Stomach (tissue), 19 donors: ENCODE measurements at places on chromosomes 1 and 21. TPM values are rescaled to one million over a fixed set of nuclear protein-coding genes. Genes with fewer than 3 reads are reported as not detected.

DNA sequence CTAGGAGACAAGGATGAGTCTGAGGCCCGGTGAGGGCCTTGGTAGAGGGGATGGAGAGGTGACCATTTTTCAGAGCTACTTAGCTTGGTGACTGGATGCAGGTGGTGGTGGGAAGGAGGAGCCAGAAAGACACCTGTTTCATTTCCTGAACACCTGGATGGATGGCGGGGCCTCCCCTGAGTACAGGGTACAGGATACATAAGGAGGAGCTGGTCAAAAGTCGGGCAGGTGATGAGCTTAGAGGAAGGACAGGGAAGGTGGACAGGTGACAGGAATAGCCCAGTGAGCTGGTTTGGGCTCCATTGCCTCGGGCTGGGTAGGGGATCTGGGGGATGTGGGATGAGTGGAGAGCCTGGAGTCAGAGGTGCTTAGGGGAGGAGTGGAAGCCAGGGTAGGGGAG lies 6.3 kb downstream of the FAAH start:
- DNase-seq: no peak

DNA sequence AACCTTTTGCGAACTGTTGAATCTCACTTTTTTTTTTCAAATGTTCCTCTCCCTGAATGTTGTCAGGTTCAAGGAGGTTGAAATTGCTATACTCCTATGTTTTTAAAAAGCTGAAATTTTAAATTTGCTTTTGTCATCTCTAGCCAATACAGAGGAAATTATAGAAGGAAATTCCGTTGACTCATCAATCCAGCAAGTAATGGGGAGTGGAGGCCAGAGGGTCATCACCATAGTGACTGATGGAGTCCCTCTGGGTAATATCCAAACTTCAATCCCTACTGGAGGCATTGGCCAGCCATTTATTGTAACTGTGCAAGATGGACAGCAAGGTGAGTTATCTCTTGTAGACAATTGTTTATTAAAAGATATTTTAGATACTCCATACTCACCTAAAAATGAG lies 36.3 kb downstream of the GABPB2 start:
- no peak for DNase-seq

DNA sequence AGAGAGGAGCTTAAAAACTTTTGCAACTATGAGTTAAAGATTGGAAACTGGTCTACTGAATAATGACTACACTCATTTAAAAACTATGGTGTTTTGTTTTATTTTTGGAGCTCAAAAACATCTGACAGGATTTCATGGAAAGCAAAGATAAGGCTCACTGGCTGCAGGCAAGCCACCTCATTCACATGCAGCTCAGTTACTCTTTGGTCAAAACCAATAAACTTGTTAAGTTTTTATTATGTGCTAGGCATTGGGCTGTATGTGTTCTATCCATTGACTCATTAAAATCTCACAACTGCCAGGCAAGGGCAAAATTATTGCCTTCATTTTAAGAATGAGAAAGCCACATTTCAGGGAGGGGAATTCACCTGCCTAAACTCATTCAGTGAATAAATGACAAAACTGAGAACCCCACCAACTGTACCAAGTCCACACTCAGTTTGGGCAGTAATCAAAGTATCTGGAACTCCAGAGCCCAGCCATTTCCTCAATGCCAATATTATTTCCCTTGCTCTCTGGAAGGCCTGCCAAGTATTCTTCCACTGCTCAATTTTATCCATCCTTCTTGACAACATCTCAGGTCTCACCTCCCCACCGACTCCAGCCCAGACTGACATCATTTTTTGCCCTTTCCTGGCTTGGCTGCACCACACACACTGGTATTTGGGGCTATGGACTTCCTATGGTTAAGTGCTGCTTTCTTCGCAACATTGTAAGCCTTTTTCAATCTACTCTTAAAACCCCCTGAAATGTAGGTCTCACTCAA lies 401.1 kb upstream of the NFIA start:
- DNase-seq: no peak

- DNase-seq: peak; percentile 43
These were observed 239.9 kb upstream of the IRF2BP2 start for GRCh38 chr1:234849832-234850231.

DTL gene
- total RNA-seq: not detected

GRCh38 chr1:162131400-162132321 lies 62.2 kb downstream of the NOS1AP start:
- no peak for DNase-seq

DNA sequence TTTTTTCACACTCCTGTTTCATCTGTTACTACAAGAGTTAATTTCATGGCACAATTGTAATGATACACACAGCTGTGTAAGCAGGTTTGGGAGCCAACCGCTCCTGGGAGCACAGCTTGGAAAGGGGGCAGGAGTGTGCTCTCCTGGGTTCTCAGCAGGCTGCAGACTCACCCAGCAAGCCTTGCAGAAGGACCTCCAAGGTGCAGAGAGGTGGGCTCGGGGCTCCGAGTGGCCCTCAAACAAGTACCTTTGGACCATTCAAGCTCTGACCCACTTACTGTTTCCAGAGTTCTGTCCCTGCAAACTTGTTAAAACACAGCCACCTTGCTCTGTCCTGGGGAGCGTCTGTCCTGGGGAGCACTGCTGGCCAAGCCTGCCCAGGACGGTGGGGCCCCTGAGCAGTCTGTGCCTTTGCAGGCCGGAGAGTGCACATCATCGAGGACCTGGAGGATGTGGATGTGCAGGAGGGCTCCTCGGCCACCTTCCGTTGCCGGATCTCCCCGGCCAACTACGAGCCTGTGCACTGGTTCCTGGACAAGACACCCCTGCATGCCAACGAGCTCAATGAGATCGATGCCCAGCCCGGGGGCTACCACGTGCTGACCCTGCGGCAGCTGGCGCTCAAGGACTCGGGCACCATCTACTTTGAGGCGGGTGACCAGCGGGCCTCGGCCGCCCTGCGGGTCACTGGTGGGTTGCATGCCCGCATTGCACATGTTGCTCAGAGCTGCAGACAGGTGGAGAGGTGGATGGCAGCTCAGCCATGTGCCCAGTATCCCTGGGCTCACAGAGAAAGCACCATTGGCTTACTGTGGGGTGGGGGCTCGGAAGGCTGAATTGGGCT lies 78.0 kb downstream of the OBSCN start:
- DNase-seq: no peak

DNA sequence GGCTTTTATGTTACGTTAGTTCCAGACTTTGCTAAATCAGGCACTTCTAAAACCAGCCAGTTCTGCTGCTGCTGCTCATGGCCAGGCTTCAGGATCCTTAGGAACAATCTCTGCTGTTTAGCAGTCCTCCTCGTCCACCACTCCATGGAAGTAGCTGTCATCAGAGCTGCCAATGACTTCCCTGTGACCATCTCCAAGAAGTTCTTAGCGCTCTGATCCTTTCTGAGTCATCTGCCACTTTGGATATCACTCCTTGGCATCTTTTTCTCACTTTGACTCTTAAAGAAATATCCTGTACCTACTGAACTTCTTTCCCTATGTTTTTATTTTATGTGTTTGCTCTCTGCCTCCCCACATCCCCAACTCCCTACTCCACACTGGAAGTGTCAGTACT lies 14.7 kb upstream of the IRF2BP2 start:
- no peak for DNase-seq

- DNase-seq: peak; percentile 35
These were observed 298.3 kb downstream of the PDE4B start for GRCh38 chr1:66090859-66091457.

DNA sequence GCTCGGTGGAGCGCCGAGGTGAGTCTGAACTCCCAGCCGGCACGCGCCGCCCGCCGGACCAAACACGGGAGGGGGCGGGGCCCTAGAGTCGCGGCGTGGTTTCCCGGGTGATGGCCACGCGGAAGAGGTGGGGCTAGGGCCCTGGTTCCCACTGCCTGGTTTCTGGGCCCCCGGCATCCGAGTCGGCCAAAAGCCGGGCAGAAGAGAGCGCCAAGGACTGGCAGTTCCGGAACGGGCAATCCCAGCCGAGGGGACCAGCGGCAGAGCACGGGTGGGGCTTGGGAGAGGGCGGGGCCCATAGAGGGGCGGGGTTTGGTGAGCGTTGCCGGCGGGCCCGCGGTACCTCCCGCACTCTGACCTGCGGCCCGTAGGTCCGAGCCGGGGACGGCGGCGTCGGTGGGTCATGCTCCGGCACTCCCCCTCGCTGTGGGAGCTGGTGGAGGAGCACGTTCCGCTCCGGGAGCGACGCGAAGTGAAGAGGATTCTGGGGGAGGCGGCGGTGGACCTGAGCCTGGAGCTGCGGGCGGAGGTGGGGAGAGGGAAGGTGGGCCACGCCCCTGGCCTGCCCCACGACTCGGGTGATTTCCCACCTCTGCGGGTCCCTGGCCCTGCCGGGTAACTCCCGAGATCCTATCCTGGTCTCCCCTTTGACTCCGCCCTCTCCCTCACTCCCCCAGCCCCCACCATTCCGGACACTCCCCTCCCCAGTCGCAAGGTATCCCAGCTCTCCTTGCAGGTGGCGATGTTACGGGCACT lies at the start of gene CCDC24:
Gene CCDC24 (plus strand): TSS at position 124 of the 756 bp plus-strand sequence. CDS start 280 bp downstream, at position 404.
- peak; percentile 91 for DNase-seq

DNA sequence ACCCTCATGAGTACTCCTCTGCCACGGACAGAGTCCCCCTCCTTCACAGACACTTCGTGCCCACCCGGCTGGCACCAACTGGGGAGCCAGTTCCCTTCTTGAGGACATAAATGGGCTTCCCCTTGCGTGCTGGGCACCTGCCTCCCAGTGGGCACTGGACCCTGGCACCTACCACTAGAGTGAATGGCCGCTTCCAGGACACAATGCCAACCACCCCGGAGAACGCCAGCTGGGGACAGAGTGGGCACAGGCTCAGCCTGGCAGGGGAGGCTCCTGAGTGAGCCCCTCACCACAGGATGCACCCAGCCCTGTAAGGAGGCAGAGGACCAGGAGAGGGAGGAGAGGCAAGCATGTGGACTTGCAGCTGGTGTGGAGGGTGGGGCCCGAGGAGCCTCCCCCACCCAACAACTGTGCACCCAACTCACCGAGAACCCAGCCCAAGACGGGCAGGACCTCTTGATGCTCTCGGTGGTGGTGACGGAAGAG lies 1.0 kb downstream of the ENTREP3 start:
- no peak for DNase-seq

DNA sequence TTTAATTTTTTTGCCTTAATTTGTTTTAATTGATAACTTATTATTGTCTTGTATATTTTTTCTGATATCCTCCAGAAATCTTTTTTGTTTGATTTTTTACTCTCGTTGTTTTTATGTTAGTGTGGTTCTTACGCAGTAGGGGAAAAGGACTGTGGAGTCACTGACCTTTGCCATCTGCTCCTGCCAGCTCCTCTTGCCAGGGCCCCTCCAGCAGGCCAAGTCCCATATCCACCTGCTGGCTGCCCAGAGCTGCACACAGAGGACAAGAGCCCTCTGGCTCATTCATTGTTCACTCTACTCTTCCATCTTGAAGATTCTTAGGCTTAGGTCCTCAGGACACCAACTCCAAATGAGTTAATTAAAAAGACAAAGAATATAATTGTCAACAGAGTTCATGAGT lies 316.4 kb upstream of the DUSP10 start:
- no peak for DNase-seq

- DNase-seq: no peak
These were observed 660 bp upstream of the RD3 start for GRCh38 chr1:211492511-211493132.

DNA sequence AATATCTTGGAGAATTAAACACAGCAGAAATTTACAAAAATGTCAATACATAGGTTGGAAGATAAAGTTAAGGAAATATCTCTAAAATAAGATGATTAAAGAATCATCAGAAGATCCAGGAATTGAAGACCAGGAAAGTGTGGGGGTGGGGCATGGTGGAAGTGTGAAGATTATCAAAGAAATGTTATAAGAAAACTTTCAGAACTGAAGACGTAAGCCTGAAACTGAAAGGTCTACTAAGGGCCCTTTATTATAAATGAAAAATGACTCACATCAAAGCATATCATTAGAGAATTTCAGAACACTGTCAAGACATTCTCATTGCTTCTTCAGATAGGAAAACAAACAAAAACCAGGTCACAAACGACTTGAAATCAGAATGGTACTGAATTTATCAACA lies 92.4 kb upstream of the DPT start:
- DNase-seq: no peak
